ENCODE measurements at places on chromosomes 4 and X. TPM values are rescaled to one million over a fixed set of nuclear protein-coding genes. Genes with fewer than 3 reads are reported as not detected.

GRCh38 chr4:111883557-111883999 is 261.7 kb upstream of the FAM241A start:
- peak; percentile 2 for DNase-seq

MID2 gene
- 7.3 TPM for total RNA-seq

- DNase-seq = no peak
Observed at GRCh38 chr4:59122626-59123025, 2012.4 kb upstream of the IGFBP7 start.

SYN1 gene
- not detected for total RNA-seq

GRCh38 chrX:119145241-119145653 is 17.6 kb upstream of the KIAA1210 start:
- no peak for DNase-seq

DNA sequence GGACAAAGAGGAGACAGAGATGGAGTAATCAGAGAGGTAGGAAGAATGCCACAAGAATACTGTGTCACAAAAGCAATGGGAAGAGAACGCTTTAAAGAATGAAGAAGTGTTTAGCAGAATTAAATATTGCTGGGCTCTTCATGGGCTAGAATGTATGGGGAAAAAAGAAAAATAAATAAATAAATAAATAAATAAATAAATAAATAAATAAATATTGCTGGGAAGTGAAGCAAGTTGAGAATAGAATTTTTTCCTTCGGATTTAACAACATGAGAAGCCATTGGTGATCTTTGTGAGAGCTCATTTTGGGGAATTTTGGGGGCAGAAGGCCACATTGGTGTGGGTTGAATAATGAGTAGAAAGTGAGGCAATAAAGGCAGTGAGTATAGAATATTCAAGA is 59.7 kb upstream of the FRMPD3 start:
- no peak for DNase-seq

- peak; percentile 28 for DNase-seq
Observed at GRCh38 chr4:56786955-56787354, 34.5 kb downstream of the SPINK2 start.

GPRASP2 gene
- 17.4 TPM for total RNA-seq

DNA sequence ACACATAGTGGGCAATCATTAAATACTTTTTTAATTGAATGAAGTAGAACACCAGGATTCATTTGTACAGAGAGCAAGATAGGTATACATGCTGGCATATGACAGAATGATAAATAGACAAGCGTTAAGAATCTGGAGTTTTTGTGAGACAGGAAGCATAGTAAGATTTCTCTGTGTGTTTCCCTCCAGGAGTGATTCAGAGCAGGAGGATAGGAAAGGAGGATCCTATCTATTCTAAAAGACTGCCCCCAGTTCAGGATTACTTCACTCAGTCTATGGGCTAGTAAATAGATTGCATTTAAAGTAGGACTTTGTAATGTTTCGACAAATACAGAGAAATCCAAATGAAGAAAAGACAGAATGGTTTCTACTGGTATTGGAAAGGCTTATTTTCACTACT is 423.7 kb downstream of the PDGFC start:
- no peak for DNase-seq

DNA sequence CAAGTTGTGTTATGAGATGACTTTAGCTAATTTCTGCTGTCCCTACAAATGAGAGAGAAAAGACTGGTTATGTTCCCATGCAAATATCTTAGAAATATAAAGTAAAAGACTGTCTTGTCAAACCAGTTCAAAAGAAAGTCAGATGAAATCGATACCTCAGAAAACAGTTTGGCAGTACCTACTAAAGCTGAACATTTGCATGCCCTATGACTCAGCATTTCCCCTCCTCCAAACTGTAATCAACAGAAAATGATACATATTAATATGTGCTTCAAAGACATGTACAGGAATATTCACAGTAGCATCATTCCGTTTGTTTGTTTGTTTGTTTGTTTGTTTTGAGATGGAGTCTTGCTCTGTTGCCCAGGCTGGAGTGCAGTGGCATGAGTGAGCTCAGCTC is 90.3 kb downstream of the ARX start:
- DNase-seq = no peak

DNA sequence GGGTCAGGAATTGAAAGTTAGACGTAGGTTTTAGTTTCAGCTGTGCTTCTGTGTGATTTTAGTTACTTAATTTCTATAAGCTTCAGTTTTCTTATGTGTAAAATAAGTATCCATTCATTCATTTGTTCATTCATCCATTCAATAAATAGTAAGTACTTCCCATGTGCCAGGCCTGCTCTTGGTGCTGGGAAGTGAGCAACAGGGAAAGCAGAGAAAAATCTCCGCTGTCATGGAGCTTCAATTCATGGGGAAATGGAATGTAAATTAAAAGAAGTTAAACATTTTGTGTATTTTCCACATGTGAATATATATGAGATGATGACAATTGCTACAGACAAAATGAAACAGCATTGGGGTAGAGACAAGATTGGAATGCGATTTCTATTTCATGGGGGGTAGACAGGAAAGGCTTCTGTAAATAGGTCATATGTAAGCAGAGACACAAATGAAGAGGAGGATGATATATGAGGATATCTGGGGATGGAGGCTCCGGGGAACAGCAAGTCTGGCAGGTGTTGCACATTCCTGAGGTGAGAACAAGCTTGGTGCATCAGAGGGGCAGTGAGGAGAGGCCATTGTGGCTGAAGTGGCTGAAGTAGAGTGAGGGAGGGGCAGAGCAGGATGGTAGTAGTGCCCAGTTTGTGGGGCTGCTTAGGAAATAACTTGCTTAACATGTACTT is 66.2 kb downstream of the FHIP1A start:
- peak; percentile 3 for DNase-seq

DNA sequence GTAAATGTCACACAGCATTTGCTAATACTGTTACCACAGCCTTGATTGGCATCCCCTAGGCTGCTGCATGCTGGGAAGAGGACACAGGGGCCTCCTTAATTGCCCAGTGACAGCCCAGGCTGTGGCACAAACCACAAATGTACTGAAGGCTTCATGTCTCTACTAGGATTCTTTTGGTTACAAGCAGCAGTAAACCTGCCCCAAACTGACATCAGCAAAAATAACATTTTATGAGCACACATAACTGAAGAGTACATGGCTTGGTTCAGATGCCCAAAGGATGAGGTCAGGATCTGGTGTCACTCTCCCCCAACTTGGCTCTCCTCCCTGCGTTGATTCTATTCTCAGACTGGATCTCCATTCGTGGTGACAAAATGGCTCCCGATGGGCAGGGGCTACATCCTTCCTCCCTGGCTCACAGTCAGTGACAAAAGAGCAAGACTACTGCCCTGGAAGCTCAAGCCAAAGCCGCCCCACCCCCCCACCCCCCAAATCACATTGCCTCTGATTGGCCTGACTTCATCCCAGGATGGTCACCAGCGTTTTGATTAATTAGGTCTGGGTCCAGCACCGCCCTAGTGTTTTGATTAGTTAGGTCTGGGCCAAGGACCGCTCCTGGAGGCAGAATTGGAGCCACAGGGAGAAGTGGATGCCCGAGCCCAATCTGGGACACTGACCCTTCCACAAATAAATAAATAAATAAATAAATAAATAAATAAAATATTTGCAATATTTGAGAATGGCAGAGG is 180.5 kb upstream of the RBPJ start:
- peak; percentile 46 for DNase-seq

TCEANC gene
- total RNA-seq = 2.2 TPM

RGN gene
- not detected for total RNA-seq

GRCh38 chr4:172982151-172982590 is 186.4 kb upstream of the GALNT7 start:
- DNase-seq = peak; percentile 48

GRCh38 chr4:72767618-72768302 is 198.7 kb upstream of the ADAMTS3 start:
- peak; percentile 1 for DNase-seq

SCD5 gene
- 6.6 TPM for total RNA-seq

GRCh38 chrX:5775846-5776430 is 452.7 kb downstream of the NLGN4X start:
- DNase-seq = no peak

GRCh38 chrX:38437093-38437492 is 84.7 kb downstream of the OTC start:
- no peak for DNase-seq

DNA sequence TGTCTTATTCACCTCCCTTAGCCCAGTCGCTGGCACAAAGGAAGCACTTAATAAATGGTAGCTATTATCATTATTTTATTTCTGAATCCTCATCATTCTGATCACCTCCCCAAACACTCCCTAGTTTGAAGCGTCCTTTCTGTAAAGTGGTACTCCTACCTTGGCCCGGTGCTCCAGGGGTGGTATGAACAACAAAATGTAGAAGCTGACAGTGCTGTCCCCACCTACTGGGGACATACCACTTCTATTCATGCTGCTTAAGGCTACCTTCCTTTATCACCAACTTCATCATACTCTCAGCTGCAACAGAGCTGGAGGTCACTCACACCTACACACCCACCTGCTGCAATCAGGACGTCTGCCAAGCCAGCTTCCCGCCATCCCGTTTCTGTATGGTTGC is 40.8 kb upstream of the APLN start:
- DNase-seq = no peak

GRCh38 chr4:32136081-32136787 is 1416.1 kb downstream of the PCDH7 start:
- DNase-seq = no peak

TMSB15C gene
- total RNA-seq = 4.9 TPM

DNA sequence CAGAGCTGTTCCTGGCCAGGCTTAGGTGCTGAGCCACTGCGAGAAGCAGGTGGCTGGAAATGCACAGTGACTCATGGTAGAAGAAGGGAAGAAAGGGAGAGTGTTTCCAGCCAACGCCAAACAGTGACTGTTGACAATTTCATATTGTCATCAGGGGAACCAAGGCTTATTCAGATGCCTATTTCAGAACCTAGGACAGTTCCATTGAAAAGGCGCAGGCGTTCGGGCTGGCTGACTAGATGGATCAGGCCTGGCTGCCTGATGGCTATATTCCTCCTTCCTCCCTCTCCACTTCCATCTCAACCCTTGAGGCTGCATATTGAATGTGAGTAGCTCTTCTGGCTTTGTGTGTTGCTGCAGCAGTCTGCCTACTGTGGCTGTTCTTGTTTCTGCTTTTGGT is 73.0 kb upstream of the FRMPD4 start:
- DNase-seq = no peak

DNA sequence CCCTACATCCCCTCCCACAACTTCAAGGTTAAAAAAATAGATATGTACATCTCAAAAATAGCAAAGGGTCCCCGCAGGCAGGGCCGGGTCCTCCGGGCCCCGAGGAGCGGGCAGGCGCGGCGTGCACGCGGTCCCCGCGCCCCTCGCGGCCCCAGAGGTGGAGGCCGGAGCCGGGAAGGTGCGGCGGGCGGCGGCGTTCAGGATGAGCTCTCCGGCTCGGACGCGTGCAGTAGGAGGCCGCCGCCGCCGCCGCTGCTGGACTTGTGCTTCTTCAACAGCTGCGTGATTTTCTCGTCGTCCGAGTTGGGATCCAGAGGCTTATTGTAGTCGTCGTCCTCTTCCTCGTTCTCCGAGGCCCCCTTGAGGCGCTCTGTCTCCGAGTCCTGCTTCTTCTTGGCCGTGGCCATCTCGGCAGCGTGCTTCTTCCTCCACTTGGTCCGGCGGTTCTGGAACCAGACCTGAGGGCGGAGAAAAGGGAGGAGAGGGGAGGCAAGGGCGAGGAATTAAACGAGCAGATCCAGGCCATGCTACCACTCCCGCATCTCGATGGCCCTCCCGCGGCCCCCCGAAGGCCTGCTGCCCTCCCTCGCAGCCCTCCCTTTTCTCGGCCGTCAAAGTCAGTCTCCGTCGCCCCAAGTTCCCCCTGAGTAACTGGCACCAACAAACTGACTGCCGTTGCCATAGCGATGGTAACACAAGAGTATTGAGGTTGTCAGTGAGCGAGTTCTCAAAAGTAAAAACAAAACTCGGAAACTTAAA is 5.8 kb downstream of the NKX6-1 start:
- no peak for DNase-seq

PCDH19 gene
- total RNA-seq = 0.06 TPM
